ENCODE measurements at places on chromosomes 12 and 14.

- DNase-seq = peak; percentile 73
Observed at GRCh38 chr12:30092983-30093617, 309.4 kb upstream of the TMTC1 start.

DNA sequence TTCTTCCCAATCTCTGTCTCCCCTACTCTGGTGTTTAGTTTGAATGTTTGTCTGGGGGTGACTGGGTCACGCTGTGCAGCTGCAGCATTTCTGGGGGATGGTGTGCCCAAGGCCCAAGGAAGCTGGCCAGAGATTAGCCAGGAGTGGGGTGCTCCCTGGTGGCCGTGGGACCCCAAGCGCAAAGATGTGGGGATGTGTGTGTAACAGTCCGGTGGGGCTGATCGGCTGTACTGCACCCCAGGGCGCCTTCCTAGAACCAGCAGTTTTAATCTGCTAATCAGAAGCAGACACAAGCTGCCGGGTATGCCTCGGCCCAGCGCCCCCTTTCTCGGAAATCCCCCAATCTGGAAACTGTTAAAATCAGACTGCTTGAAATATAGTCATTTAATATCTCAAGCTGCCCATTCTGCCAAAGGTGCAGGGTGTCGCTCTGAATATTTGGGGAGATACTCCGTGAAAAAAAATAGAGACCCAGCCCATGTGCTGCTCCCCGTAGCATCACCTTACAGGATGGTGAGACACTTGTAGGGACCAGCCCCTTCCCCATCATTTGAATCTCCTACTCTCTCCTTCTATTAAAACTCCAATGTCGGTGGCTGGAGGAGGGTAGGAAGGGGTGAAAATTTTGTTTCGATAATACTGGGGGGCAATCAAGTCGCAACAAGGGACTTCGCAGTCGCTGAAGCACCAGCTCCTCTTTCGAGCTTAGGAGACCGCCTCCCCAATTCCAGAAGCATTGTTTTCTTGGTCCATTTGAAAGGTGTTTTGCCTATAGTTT, 4.3 kb downstream of the HOXC9 start:
- no peak for DNase-seq

DNA sequence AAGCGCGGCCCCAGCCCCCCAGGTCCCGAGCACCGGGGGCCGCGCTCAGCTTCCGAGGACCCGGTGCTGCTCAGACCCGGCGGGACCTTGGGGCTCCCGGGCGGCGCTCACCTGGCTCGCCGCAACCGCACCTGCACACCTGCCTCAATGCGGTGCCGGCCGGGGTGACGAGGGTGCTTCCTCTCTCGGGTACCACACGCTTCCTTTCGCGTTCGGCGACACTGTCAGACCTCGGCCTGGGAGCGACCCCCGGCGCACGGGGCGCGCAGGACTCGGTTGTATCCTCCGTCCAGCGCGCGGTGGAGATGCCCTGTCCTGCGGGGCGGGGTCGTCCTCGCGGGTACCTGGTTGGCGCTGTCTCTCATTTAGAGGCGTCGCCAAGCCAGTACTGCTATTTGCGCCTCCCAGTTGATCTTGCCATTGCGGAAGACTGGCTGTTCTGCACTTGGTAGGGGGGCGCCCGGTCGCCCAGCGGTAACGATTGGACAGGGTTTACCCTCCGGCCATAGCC, 718 bp downstream of the PACS2 start:
- DNase-seq = no peak

GRCh38 chr14:39185256-39186049, 10.4 kb downstream of the PNN start:
- no peak for DNase-seq

GRCh38 chr14:93648440-93649168, 139.7 kb downstream of the PRIMA1 start:
- DNase-seq = peak; percentile 28

- no peak for DNase-seq
Observed at GRCh38 chr12:12503384-12504078, 59.1 kb downstream of the DUSP16 start.

DNA sequence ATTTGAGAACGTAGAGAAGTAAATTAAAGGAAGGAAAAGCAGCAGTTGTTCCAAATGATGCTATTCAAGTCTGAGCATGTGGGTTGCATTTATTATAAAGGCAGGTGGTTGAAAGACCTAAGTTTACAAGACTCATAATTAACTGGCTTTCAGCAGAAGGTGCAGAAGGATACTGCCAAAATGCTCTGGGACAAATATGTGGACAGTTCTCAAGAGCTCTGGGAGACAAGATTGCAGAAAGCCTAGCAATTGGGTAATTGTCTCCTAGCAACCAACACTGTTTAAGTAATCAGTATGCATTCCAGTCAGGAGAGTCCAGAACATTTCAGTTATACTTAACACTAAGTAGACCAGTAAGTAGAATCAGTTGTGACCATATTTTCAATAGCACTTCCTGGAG, 131.5 kb downstream of the GPR135 start:
- no peak for DNase-seq

GRCh38 chr12:120286768-120287490, 4.8 kb downstream of the RNU4-2 start:
- DNase-seq = no peak

GRCh38 chr12:29255042-29255441, 106.0 kb downstream of the FAR2 start:
- DNase-seq = no peak

GRCh38 chr12:96401076-96401871, 1.0 kb upstream of the CDK17 start:
- DNase-seq = no peak

- no peak for DNase-seq
Observed at GRCh38 chr14:39232554-39233415, 930 bp upstream of the MIA2 start.

- DNase-seq = no peak
Observed at GRCh38 chr12:12432364-12432763, 75.5 kb downstream of the BORCS5 start.

DNA sequence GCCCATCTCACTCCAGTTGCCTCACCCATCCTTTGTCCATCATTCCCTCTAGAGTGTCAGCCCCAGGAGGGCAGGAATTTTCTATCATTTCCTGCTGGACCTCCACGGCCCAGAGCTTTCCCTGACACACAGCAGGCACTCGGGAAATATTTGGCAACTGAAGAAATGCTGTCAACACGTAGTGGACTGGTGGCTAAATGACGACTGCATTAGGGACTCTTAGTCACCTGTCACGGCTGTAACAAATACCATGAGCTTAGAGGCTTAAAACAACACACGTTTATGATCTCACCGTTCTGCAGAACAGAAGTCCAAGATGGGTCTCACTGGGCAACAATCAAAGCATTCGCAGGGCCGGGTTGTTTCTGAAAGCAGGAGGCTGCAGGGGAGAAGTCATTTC, 91.3 kb downstream of the PHETA1 start:
- DNase-seq = no peak

DNA sequence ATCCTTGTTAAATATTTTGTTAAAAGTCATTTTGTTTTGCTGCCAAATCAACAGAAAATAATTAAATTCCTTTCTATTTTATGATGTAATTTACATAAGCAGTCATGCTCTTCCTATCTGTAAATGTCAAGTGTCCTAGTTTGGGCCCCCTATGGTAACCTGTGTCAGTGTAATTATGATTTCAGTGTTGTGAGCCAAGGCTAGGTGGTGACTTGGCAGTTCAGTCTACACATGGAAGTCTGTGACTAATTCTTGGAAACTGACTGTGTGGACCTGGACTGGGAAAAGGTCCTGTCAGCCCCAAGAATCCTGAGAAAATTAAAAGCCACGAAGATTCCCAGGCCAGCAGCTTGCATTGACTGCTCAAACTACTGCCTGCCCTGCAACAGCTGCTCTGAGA, 371.0 kb downstream of the FUT8 start:
- DNase-seq = no peak

Measured in NCI-H524 treated with DMSO at 0.1 percent for 48 hours (cell line).